ENCODE measurements at places on chromosomes 13 and 19. TPM values are rescaled to one million over a fixed set of nuclear protein-coding genes. Genes with fewer than 3 reads are reported as not detected.

Gene FCAR
- not detected for total RNA-seq

Gene IL27RA
- 11.9 TPM for total RNA-seq

Gene F2RL3
- total RNA-seq = not detected

Gene CCDC97
- total RNA-seq = 33.4 TPM

Gene LGALS14
- total RNA-seq = not detected

Gene LENG9
- total RNA-seq = 8.0 TPM

Gene MATK
- total RNA-seq = 1.1 TPM

Gene HIPK4
- total RNA-seq = 0.26 TPM

Gene FUT2
- total RNA-seq = not detected

Gene FXYD3
- total RNA-seq = 0.13 TPM

Gene DNAAF3
- 6.4 TPM for total RNA-seq

Gene OR10H1
- not detected for total RNA-seq

Gene OR7A5
- total RNA-seq = not detected

Gene GRK1
- 0.02 TPM for total RNA-seq

Gene CDX2
- total RNA-seq = 1.1 TPM

Gene CALR3
- 0.07 TPM for total RNA-seq

Gene ZNF724
- 1.3 TPM for total RNA-seq

Gene ANGPTL4
- 41.1 TPM for total RNA-seq

All from A549 treated with DMSO at 1 μM for 4 hours (cell line).